ENCODE measurements at places on chromosomes 12 and 14.

- DNase-seq, result no peak
Observed at GRCh38 chr12:42166501-42166900, 21.8 kb upstream of the GXYLT1 start.

DNA sequence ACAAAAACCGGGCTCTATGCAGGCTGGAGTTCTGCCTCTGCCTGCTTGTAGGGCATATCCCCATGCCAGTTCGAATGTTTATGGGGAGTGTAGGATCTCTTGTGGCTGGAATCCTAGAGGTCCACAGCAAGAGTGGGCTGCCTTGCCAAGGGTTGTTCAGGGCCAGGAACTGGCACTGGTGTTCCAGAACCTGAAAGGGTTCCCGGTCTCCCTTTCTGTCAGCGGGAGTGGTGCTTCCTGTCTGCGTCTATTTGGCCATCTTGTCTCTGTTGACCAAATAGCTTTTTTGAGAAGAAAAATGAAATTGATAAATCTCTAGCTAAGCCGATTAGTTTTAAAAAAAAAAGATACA lies 17.8 kb downstream of the OLR1 start:
- no peak for DNase-seq

- DNase-seq, result no peak
Observed at GRCh38 chr12:58607805-58608204, 312.5 kb downstream of the LRIG3 start.

- DNase-seq, result no peak
Observed at GRCh38 chr14:55758796-55759195, 178.8 kb downstream of the KTN1 start.

DNA sequence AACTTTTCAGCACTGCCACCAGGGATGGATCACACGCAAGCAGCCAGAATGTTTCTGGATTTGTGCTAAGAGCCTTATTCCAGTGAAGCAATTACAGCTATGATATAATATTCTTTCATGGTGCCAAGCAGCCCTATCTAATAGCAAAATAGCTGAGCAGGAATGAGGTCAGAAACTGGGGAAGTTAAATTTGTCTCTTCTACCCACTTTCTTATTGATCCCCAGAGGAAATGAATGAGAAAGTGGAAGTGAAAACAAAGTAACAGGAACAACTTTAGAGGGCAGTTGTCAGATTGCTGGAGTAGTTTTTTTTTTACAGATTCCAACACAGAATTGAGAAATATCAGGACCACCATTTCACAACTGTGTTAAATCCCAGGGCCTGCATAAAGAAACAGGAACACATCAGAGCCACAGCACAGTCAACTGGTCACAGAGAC lies 44.8 kb downstream of the GCH1 start:
- no peak for DNase-seq

DNA sequence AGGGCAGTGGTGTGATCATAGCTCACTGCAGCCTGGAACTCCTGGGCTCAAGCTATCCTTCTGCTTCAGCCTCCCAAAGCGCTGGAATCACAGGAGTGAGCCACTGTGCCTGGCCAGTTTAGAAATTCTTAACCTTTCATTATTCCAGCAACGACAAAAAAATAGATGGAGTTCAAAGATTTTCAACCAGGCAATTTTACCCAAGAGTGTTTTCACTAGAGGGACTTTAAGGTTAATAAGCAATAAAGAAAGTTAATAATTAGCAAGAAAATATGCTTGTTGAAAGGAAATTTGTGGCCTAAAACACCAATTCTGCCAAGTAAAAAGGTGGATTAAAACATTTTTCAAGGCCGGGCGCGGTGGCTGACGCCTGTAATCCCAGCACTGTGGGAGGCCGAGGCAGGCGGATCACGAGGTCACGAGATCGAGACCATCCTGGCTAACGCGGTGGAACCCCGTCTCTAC lies 14.8 kb downstream of the CDKL1 start:
- DNase-seq, result no peak

DNA sequence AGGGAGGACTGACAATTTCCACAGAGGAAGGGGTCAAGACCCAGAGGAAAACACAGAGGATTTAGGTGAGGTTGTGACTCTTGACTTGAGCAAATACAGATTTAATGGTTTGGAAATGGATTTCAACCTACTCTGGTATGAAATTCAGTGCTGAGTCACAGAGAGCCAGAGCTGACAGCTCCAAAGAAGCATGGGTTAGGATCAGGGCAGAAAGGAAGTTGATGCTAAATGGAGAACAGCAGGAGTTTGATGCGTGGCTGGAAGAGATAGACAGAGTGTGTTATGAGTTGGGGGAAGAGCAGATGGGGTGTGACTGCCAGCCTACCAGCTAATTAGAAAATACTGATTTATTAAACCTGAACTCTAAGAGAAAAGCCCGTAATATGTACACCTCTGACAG lies 272.6 kb downstream of the FOXG1 start:
- no peak for DNase-seq

- no peak for DNase-seq
Observed at GRCh38 chr12:104011253-104011652, 38.7 kb downstream of the GLT8D2 start.

DNA sequence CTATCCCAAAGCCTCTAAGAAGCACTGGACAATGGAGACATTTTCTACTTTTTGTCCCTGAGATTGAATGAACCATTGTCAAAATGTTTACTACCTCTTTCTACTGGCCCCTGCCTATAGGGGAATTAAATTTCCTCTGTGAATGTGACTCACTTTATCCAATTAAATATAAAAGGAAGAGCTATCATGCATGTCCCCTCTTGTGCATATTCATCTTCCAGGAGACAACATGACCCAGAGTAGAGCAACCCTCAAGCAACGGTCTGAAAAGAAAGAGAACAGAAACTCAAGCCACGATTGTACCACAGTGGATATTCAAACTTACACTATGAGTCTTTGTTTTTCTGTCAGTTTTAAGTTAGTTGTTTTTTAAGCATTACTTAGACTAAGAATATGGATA lies 938.4 kb upstream of the ATXN7L3B start:
- DNase-seq, result no peak

DNA sequence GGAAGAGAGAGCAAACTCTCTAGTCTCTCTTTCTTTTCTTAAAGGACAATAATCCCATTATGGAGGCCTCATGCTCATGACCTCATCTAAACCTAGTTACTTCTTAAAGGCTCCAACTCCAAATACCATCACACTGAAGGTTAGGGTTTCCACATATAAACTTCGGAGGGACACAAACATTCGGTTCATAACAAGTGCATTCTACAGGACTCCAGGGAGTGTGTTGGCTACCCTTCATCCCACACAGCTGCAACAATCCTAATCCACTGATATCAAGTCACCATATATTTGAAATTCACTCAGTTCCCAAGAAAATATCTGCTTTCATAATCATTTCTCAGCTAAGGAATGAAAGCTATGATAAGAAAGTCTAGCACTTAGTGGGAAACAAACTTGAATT lies 265.9 kb upstream of the PLEKHG7 start:
- DNase-seq, result no peak

DNA sequence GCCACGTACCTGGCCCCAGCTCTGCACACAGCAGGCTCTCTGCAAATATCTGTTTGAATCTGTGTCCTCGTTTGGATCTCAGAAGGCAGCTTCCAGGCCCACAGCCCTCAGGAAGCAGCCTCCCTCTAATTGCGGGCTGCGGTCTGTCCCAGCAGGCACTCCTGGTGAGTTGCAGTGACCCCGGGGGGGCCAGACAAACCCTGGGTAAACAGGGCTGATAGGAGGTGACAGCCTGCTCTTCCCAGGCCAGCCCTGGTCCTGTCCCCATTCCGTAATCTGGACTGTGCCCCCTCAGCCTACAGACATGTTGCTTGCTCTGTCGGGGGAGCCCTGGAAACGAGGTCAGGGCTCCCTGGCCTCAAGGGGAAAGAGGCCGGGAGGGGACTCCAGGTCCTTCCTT lies 2.0 kb downstream of the FOXN4 start:
- DNase-seq, result no peak

DNA sequence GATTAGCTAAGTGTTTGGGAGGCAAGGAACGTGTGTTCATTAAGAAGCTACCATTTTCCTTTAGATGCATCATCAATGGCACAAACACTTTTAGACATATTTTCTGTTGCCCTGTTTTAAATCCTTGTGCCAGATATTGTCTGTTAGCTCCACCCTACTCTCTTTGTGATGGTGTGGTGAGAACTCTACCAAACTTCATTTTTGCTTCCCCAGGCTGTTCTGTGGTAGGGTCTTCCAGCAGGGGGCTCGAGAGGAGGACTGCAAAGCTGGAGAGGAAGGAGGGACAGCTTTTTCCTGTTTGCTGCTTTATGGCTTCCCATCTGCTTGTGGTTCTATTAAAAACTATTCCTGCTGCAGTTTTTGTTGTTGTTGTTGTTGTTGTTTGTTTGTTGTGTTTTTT lies 23.8 kb upstream of the STRAP start:
- DNase-seq, result no peak

DNA sequence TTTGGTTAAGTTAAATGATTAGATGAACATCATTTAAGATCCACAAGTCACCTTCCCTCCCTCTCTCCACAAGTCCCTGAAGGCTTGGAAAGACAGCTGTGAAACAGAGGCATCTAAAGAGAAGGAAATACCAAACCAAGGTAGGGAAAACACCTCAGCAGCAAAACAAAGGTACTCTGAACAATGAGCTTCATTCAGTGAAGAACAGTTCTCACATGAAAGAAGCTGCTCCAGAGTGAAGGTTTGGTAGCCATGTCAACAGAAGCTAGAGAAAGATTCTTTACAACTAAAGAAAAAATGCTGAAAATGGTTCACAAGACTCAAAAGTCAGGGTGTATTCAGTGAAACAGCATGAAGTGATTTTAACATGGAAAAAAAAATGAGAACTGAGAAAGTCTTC lies 69.4 kb downstream of the FGD6 start:
- no peak for DNase-seq

DNA sequence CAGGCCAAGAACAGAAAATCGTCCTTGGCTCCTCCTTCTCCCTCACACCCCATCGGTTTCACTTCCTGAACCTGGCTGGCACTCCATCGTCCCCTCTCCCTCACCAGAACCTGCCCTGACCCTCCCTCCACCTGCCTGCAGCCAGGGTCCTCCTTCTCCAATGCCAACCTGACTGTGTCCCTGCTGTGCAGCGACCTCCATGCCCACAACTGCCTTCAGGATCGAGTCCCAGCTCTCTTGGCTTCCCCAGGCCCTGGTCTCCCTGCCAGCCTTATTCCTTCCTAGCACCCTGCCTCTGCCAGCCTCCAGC lies 19.8 kb downstream of the HVCN1 start:
- no peak for DNase-seq

Data from esophagus squamous epithelium (tissue), 5 donors.